SJCRH30 (cell line): ENCODE measurements at places on chromosomes 12 and 14. TPM values are rescaled to one million over a fixed set of nuclear protein-coding genes. Genes with fewer than 3 reads are reported as not detected.
A peak's percentile ranks its signal among the peaks of the same experiment; 100 is the strongest.

- no peak for DNase-seq
These were observed 26.6 kb downstream of the FAIM2 start for GRCh38 chr12:49877066-49877465.

DNA sequence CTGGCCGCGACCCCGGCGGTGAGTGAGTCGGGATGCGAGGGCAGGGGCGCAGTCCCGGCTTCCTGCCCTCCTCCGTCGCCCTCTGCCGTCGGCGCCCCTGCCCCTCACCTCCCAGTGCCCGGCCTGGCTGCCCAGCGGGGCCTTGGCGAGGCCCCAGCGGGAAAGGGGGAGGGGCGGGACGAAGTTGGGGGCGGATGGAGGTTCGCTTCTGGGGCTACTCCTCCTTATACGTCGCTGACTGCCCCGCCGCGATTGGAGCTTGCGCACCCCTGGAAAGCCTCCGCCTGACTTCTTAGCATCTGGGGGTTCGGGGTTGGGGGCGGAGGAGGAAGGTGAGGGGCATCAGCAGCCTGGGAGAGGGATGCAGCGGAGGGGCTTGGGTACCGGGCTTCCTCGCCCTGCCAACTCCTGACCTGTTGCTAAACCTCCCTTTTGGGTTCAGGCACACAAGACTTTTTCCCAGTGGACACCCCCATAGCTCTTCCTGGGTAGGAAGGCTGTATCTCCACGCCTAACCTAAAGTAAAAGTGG is 406 bp downstream of the TMEM263 start:
- DNase-seq = peak; percentile 70

The TAS2R30 gene
- 1.7 and 3.6 TPM in 2 replicates for total RNA-seq

DNA sequence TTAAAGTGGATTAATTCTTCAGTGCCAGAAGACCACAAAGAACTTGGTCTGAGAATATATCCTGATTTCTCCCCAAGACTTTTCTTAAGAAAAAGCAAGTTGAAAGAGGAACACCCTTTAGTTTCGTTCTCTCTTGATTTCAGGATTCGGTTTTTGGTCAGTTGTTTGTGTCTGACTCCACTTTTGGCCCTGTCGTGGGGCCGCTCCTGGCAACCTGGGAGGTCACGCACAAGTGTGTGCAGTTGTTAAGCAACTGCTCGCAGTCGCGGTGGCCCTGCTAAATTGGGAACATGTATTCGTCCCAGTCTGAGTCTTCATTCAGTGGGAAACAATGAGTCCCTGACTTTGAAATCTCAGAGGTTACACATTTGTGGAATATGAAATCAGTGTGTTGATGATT is 68.7 kb downstream of the RGS6 start:
- DNase-seq = peak; percentile 35

DNA sequence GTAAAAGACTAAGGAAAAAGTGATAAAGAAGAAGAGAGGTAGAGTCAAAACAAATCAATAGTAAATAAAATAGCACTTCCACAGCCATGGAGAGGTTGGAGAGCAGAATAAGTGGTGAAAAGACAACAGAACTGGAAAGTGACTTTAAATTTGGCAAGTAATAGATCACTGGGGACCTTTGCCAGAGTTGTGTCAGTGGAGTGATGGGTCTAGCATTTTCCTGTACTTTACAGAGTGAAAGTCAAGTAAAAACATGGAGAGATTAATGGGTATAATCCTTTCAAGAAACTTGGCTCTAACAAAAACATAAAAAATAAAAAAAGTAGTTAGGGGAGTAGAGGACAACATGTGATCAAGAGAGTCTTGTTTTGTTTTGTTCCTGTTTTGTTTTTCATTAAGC is 502.2 kb upstream of the RPL10L start:
- no peak for DNase-seq

GRCh38 chr14:80465546-80466220 is 254.4 kb upstream of the DIO2 start:
- peak; percentile 96 for DNase-seq

The ABCC9 gene
- 0.84 and 1.2 TPM in 2 replicates for total RNA-seq

DNA sequence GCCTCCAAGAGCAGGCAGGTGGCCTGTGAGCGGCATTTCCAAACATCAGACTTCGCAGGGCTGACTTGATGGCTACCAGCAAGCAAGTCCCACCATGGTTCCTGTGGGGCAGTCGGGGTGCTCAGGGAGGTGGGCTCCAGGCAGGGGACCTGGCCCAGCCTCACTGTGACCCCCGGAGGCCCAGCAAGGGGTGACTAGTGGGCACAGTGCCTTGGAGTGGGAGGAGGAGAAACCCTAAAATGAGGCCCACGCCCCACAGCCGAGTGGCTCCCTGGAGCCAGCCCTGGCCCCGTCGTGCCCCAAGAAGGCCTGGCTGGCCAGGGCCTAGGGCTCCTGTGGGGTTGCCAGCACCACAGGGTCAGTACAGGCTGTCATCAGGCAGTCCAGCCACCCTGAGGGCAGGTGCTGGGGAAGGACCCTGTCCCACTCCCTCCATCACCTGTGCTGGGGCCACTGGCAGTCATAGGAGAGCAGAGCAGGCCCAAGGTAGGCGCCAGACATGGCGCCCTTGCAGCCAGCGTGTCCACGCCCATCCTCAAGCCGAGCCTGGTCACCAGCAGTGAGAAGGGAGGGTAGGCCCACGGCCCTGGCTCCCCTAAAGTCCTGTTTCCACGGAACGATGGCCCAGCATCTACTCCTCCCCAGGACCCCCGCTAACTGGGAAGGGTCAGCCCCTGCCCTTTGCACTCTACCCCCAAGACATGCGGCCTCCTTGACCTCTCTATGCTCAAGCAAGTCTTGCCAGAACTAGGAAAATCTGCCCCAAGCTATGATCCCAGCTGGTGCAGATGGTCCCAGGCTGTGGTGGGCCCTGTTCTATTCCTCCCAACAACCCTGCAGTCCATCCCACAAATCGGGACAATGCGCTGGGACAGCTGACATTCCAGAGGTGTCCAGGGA is 144.2 kb upstream of the C14orf180 start:
- DNase-seq = no peak

DNA sequence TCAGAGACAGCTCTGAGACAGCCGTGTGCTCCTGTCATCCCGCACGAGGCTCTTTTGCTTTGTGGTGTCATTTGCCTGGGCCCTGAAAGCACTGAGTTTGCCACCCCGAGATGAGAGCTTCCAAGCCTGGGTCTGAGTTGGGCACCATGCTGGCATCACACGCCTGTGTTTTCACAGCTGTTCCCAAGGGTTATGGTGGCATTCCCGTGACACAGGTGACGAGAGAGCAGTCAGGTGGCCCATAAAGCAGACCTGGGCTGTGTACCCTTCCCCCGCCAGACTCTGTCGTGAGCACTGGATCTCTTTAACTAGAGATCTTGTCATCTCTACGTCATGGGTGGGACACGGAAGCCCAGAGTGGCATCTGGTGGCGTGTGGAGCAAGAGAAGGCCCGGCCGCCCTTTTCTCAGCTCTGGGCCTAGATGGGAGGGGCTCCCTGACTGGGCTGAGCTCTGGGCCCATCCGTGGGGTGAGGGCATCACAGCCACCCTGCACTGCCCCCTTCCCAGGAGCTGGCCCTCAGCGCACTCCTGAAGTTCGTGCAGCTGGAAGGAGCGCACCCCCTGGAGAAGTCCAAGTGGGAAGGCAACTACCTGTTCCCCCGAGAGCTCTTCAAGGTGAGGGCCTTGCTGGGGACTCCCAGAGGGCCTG is 2.6 kb downstream of the NOC4L start:
- no peak for DNase-seq

The DCN gene
- total RNA-seq = 0.28 and 0.32 TPM in 2 replicates

- DNase-seq = no peak
These were observed 111.9 kb downstream of the LGR5 start for GRCh38 chr12:71551529-71551928.

The A2ML1 gene
- not detected in 2 replicates for total RNA-seq

DNA sequence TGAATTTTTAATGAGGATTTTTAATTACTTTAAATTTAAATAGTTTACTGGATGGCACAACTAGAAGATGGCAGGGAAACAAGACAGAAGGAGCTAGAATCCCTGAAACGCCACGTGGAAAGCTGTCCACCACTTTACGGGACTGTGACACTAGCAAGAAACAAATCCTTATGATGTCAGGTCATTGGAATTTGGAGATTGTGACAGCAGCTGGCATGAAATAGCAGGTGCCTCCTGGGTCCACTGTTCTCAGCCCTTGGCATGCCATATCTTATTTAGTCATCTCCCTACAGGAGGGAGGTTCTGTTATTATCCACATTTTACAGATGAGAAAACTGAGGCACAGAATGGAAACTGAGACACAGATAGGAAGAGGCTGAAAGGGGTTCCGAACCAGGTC is 113.8 kb downstream of the BCL11B start:
- peak; percentile 50 for DNase-seq

The ETFBKMT gene
- 0.49 and 1.0 TPM in 2 replicates for total RNA-seq

The SLC25A47 gene
- 0.08 TPM in 1 of 2 replicates, not detected in the other for total RNA-seq

GRCh38 chr12:110304061-110304551 is 23.1 kb downstream of the ATP2A2 start:
- DNase-seq = no peak

The GLIPR1L1 gene
- total RNA-seq = not detected in 2 replicates
